Hindlimb muscle (tissue), 1 donor: ENCODE measurements at places on chromosomes 7 and 10. TPM values are rescaled to one million over a fixed set of nuclear protein-coding genes. Genes with fewer than 3 reads are reported as not detected.

The AGR2 gene
- 6.5 TPM for polyA plus RNA-seq

GRCh38 chr10:6327961-6328698, 125.4 kb downstream of the PFKFB3 start:
- no peak for DNase-seq

- DNase-seq: no peak
These were observed 251.0 kb upstream of the MTPN start for GRCh38 chr7:136228171-136228570.

The MSMB gene
- not detected for polyA plus RNA-seq

- no peak for DNase-seq
These were observed 141.2 kb upstream of the HDAC9 start for GRCh38 chr7:18354108-18355085.

The NT5C2 gene
- 133 TPM for polyA plus RNA-seq

The ZNF212 gene
- 9.9 TPM for polyA plus RNA-seq

The HECTD2 gene
- 14.1 TPM for polyA plus RNA-seq

- DNase-seq: no peak
These were observed 250.7 kb upstream of the MYO3A start for GRCh38 chr10:25683344-25683743.

DNA sequence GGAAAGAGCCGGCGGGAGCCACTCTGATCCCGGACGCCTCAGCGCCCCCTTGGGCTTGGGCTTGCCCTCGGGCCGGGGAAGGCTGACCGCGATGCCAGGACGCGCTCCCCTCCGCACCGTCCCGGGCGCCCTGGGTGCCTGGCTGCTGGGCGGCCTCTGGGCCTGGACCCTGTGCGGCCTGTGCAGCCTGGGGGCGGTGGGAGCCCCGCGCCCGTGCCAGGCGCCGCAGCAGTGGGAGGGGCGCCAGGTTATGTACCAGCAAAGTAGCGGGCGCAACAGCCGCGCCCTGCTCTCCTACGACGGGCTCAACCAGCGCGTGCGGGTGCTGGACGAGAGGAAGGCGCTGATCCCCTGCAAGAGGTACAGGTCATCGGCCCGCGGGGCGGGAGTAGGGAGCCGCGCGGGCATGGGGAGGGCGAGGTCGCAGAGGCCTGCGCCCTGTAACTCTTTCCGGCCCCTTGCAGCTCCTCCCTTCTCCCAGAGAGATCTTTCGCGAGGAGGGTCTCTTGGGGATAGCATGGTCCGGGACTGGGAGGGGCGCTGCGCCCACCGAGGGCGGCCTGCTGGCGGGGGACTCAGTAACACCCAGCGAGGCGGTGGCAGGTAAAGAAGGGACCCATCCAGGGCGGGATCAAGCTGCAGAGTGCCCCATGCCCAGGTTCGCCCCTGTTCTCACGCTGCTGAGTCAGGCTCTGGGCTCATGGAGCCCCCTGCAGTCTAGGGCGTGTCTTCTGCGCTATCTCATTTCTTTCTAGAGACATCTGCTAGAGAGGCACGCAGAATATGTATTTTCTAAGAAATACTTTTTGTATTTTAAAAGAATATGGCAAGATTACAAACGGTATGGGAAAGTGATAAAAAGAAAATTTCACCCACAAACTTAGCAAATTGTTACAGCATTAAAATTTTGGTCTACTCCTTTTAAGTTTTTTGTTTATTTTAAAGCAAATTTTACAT, 687 bp downstream of the EPDR1 start:
- peak; percentile 63 for DNase-seq

The GTF2IRD1 gene
- 50.8 TPM for polyA plus RNA-seq

- DNase-seq: peak; percentile 67
These were observed 88.5 kb upstream of the ATP6V0A4 start for GRCh38 chr7:138886501-138886917.

The OPN4 gene
- 2.3 TPM for polyA plus RNA-seq

GRCh38 chr7:25481891-25482290, 253.6 kb upstream of the NPVF start:
- no peak for DNase-seq

GRCh38 chr7:14351167-14351566, 361.7 kb upstream of the ETV1 start:
- DNase-seq: no peak

The CTAGE4 gene
- polyA plus RNA-seq: not detected

DNA sequence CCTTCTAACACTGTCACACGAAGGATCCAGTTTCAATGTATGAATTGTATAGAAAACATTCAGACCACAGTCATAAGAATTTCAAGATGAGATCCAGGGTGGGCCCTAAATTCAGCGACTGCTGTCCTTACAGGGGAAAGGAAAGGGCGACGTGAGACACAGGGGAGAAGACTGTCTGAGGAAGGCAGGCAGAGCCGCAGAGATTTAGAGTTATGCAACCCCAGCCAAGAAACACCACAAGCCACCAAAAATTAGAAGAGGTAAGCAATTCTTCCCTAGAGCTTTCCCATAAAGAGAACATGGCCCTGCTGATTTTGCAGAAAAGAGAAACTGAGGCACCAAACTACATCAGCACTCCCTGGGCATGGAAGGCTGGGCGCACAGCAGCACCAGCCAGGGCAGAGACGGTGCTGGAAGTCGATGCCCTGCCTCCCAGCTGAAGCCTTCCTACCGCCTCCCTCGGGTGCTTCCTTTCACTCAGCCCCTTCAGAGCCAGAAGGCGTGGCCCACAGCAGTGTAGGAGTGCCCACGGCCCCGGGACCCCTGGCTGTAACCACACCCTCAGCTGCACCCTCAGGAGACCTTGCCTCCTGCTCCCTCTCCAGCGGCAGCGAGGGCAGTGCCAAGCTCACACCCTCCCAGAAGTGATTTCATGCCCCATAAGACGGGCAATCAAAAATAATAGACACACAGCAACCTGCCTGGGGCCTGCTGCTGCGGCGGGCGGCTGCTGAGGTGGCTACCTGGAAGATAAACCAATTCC, 81.0 kb upstream of the LRRC4 start:
- DNase-seq: no peak

The STEAP2 gene
- 2.6 TPM for polyA plus RNA-seq

- no peak for DNase-seq
These were observed 1.6 kb downstream of the SFMBT2 start for GRCh38 chr10:7409045-7409731.

- no peak for DNase-seq
These were observed 3.8 kb downstream of the SFXN2 start for GRCh38 chr10:102718220-102718619.

- DNase-seq: no peak
These were observed 103.9 kb downstream of the PLCE1 start for GRCh38 chr10:94097656-94098055.

The NCF1 gene
- 1.6 TPM for polyA plus RNA-seq

DNA sequence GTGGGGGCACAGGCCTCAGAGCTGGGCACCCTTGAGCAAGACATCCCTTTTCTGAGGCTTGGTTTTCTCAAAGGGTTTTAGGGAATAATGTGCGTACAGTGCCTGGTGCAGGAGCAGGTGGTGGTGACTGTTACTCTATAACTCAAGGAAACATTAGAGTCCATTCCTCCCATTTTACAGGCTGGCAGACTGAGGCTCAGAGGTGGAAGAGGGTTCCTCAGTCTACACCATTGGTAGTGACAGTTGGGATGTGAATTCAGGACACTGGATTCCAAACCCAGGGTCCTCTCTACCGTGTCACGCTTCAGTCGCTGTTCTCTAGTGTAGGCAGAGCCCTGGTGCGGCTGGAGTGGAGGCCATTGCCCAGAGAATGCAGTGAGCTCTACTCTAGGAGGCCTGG, 40.0 kb upstream of the AQP1 start:
- DNase-seq: no peak

DNA sequence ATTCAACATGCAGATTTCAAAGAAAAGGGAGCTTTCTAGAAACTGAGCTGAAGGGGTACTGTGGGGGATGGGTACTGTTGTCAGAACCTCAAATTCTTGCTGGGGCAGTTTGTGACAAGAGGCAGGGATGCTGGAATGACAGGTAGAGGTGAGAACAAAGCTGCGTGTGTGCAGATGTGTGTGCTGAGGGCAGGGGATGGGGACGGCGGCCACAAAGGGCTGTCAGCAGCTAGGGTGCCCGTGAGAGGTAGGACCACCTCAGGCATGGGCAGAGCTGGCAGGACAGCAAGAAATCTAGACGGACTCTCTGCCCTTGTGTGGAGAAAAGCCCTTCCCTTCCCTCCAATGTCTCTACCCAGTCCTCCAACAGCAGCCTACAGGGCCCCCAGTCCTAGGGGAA, 14.4 kb upstream of the BAZ1B start:
- no peak for DNase-seq
